AG08396 (cell line): ENCODE measurements at places on chromosomes 12 and 14.

- DNase-seq: peak; percentile 70
These were observed 40.9 kb downstream of the CCDC85C start for GRCh38 chr14:99562856-99563748.

DNA sequence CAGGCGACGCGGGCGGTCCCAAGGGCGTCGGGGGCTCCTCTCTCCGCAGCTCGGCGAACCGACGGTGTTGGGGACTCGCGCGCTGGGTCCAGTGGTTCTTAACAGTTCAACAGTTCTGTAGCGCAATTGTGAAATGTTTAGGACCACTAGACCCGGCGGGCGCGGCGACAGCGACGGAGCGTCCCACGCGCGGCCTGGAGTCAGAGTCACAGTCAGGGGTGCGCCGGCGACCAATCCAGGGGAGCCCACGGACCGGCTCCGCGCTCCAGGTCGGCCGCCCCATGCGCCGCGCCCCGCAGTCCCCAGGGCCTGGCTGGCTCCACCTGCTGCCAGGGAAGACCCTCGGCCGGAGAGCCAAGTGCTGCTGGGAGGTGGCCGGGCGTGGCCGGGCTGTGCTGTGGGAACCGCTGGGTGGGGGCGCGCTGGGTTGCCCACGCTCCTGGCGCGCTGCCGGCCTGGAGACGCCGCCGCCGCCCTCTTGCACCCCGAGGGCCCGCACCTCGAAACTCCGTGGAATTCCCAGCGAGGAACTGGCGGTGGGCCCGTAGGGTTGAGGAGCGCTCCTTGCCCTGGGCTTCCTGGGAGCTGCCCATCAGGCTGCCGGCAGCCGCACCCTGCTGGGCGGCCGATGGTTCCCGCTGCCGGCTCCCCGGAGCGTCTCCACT lies 20.9 kb upstream of the KIF26A start:
- no peak for DNase-seq

DNA sequence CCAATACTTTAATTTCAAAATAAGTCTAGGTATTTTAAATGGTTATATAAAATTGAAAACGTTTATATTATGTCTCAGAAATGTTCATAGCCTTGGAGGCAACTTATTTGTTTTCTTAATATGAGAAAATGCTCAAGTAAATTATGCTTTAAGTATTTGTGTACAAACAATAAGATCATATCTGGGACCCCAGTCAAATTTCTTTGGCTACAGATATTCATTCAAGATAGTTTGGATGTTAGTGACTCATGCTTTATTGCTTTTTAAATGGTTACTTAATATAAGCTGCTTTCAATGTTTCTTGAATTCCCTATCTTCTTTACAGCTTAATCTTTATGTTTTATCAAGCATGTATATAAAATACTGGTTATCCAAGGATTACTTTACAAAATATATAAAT lies 291.3 kb downstream of the KCNC2 start:
- no peak for DNase-seq

DNA sequence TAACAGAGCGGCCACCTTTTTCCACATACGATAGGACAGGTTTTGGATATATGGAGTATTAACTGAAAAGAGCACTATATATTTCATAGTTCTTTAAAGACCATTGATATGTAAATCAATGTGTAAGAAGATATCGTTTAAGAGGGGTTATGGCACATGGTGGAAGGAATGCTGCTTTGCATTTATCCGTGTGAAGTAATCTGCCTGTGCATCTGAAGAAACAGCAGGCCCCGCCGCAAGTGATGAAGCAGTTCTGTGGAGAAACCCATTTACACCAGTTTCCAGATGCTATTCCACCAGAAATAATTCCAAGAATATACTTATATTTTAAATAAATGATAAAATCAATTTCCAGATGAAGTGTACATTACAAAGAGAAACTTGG lies 72.4 kb downstream of the BICD1 start:
- DNase-seq: no peak

GRCh38 chr12:110102255-110102654 lies 21.9 kb upstream of the IFT81 start:
- peak; percentile 40 for DNase-seq

GRCh38 chr12:113348849-113349536 lies 9.4 kb upstream of the PLBD2 start:
- DNase-seq: no peak

GRCh38 chr14:31560759-31561154 lies 447 bp upstream of the NUBPL start:
- DNase-seq: peak; percentile 12

GRCh38 chr12:71201136-71201679 lies 43.4 kb upstream of the TSPAN8 start:
- DNase-seq: no peak

DNA sequence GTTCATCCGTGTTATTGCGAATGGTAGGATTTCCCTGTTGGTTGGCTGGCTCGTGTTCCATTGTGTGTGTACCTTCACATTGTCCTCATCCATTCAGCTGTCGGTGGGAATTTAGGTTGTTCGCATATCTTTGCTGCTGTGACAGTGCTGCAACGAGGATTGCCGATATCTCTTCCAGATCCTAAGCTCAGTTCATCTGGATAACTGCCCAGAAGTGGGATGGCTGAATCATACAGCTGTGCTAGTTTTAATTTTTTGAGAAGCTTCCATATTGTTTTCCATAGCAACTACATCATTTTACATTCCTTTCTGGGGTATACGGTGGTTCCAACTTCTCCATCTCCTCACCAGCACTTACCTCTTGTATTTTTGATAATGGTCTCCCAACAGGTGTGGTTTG lies 292.8 kb upstream of the SFSWAP start:
- no peak for DNase-seq

DNA sequence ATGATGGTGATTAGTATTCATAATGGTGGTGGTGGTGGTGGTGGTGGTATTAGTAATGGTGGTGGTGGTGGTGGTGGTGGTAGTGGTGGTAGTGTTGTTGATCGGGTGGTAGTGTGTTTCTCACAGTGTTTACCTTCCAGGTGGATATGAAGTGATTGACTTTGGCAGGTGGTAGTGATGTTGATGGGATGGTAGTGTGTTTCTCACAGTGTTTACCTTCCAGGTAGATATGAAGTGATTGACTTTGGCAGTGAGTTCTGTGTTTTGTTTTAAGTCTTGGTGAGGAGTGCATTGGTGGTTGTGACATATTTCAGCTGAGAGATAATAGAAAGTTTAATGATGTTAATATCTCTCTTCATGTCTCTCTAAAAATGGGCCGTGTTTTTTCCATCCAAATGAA lies 189.4 kb downstream of the TMTC2 start:
- DNase-seq: no peak

DNA sequence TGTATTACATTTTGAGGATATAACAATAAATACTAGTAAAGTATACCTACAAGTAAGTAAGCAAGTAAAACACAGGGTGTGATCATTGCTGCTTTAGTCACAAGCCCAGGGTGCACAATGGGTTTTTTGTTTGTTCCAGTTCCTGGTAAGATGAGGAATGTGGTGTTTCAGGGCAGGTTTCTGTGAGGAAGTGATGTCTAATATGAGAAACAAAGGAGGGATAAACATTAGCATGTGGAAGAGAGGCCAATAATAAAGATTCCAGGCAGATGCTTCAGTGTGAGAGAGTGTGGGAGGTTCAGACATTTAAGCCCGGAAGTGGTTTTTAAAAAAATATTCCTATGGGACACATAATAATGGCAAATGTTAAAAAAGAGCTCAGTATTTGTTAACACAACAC lies 808.1 kb upstream of the USP15 start:
- no peak for DNase-seq

- no peak for DNase-seq
These were observed 64.9 kb downstream of the LGR5 start for GRCh38 chr12:71504476-71504875.

DNA sequence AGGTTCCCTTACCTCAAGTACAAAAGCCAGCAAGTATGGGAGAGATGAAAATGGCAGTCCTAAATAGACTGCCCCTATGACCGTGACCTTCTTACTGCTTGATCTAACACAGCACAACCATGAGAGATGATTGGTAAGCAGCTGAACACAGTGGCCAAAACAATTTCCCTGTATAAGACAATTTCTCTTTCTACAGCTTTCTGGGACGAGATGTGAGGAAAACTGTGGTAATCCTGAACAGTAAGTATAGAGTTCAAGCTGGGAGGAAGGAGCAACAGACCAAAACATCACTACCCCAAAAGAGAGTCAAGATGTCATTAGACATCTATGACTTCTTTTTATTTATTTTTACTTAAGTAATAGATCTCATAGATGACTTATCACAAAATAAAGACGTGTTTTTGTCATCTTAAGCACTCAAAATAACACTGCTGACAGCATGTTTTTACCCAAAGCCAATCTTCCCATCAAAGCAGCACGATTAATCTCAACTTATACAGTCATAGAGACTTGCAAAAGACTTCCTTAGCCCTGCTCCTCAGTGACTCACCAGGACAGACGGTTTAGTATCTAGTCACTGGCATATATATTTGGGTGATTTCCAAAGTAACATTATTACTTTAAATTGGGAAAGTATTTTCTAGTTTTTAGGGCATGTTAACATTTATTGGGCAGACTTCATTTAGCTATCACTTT lies 3.7 kb downstream of the TMEM52B start:
- peak; percentile 37 for DNase-seq

DNA sequence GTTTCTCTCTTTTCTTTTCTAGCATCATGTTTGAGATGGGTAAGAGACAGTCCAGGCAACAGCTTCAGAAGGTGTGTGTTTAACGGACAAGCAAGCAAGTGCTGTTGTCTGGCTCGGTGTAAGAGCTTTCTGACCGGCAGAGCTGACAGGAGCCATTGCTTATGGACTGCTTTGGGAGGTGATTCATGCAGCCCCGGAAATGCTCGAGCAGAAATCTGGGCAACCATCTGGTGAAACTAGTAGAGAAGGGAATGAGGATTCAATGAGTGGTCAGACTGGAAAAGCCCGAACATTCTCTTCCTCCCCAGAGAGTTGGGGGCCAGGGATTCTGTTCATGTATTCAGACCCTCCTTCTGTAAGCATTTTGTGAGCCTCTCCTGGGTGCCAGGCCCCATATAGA lies 24.4 kb downstream of the TUNAR start:
- peak; percentile 46 for DNase-seq

- DNase-seq: no peak
These were observed 72.1 kb upstream of the SRSF5 start for GRCh38 chr14:69694730-69695281.

DNA sequence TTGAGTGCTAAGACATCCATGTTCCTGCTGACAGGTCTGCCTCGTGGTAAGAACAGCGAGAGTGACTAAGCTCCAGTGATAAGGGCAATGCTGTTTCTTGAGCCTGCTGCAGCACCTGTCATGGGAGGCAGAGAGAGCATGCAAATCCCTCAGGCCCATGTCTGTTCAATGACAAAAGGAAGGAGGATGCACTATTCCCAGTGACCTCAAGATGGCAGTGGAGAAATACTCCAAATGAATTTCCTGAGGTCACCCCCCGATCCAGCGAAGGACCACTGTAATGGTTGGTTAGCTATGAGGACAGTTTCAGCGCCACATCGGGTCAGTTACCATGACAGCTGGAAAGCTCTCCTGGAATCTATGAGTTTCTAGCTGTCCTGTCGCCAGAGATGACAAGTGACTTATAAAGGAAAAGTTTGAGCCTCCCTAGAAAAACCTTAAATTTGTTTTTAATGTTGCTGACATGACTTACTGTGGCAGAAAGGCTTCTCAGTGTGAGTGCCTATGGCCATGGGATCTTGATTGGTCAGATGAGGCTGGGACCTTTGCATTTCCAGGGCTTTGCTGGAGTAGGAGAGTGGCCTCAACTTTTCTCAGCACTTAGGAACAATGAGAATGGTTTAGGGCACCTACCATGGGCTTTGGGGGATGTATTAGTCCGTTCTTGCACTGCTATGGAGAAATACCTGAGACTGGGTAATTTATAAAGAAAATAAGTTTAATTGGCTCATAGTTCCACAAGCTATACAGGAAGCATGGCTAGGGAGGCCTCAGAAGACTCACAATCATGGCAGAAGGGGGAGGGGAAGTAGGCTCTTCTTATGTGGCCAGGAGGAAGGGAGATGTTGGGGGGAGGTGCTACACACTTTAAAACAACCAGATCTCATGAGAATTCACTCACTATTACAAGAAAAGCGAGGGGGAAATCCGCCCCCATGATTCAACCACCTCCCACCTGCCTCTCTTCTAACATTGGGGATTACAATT lies 88.0 kb upstream of the TMEM260 start:
- peak; percentile 36 for DNase-seq

GRCh38 chr14:21534576-21534975 lies 8.4 kb upstream of the SALL2 start:
- no peak for DNase-seq

- no peak for DNase-seq
These were observed 205.1 kb downstream of the NEDD1 start for GRCh38 chr12:97112136-97112535.

- DNase-seq: no peak
These were observed 125.2 kb downstream of the SLC25A47 start for GRCh38 chr14:100448376-100448775.

GRCh38 chr12:25557830-25558436 lies 4.8 kb upstream of the LMNTD1 start:
- DNase-seq: peak; percentile 8

DNA sequence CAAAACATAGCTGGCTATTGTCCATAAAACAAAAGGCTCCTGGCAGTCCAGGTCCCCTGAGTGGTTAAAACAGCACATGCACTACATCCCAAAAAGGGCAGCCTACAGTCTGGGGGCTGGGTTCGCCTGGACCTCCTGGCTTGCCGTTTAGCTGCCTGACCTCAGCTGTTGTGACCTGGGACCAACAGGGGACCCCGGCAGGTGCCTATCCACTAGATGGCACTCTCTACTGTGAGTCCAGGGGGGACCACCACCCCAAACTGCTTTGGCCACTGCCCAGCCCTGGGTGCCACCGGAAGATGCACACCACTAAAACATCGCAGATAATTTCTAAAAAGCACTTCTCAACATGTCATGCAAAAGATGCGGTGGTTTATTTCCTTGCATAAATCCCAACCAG lies 2.9 kb upstream of the RTL1 start:
- no peak for DNase-seq

DNA sequence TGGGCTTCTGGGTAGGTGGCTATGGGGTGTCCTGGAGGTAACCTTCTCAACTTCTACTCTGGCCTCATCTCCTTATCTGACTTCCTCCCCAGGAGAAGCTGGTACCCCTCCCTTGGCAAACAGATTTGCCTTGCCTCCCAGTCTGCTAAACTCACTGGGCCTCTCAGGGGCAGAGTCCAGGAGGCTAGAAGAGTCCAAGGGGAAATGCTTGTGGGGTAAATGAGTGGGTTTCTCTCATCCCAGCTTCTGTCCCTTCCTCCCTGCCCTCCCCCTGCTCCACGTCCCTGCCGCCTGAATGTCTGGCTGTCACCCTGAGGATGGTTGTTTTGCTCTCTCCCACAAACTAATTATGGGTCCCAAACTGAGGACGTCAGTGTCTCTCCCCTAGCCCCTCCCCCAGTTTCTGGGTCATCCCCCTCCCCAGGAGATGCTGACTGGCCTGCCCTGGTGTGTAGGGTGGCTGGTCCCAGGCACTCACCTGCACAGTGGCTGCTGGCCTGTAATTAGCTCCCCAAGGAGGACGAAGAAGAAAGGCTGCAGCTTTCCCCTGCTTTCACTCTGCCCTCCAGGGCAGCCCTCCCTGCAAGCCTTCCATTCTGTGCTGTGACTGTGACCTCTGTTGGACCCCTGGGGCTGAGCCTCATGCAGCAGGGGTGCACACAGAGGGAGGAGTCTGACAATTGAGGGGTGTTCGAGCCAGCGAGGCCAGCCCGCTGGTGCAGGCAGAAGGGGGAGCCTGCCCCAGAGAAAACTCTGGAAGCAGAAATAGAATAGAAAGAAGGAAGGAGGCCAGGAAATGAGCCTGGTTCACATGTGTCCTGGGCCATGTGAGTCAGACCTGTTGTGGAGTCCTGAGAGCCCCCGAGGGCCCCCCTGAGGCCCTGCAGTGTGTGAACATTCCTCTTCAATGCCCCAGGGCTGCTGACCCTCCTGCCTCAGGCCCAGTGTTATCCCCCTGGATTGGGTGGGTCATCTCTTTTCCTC lies at the start of gene LRP1-AS:
Gene LRP1-AS, minus strand, starts transcription at position 659 of the 984 bp plus-strand sequence.
- no peak for DNase-seq
